ENCODE measurements at places on chromosomes 2 and 18.

DNA sequence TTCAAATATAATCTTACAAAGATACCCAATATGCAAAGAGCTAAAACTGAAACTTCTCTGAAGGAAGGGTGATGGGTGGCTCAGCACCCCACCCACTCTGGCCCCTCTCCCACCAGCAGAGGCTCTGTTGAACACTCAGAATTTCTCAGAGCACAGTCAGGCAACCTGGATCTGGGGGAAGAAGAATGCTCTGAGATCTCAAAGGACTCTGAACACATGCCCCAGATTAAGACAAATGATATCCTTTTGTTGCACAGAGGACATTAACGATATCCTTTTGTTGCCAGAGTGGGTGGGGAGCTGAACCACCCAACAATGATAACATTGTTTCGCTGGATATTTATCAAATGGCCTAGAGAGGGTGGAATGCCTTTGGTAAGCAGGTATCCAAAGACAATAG, 104.8 kb downstream of the LBH start:
- no peak for DNase-seq

DNA sequence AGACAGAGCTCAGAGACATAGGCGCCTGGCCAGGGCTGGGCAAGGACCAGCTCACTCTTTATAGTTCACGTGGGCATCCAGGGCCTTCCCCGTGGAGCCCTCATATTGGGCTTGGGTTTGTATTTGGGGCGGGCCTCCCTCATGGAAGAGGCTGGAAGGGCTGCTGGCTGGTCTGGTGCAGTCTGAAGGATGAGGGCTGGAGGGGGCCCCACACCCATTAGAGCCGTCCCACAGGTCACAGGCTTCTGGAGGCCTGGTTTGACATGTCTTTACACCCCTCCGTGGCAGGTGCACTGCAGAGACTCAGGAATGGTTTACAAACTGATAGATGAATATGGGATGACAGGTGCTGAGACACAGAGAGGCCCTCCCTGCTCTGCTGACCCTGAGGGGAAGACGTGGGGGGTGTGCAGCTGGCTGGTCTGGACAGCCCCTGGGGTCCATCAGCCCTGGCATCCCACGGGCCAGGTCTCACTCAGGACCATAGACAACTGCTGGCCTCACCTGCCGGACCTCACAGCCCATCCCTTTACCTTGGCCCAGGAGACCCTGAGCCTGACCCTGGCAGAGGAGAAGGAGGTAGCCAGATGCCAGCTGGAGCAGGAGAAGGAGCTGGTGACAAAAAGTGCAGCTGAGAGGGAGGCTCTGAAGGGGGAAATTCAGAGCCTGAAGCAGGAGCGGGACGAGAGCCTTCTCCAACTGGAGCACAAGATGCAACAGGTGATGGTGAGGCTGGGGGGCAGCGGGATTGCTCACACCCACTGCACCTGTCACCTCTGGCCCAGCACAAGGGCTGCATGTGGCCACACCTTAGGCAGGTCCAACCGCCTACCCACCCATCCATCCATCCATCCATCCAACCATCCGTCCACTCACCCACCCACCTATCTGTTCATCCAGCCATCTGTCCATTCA, 43.9 kb downstream of the CROCC2 start:
- peak; percentile 2 for DNase-seq

GRCh38 chr2:228771774-228772173, 499.3 kb downstream of the PID1 start:
- no peak for DNase-seq

DNA sequence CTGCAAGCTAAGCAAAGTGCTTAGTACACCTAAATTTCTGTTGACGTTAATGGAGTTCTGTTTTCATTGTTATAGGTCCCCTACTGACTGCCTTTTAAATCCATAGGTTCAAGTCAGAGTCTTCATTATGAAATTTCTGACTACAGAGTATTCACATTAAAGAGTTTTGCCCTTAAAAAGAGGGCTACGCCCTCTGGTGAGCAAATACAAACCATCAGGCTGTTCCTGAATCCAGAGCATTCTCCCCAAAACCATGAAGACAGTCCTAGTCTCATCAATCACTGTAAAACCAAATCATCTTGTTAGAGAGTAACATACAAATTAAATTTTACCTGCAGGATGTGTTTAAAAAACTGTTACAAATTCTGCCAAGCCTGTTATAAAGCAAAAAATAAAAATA, 1091.7 kb downstream of the TDRD15 start:
- no peak for DNase-seq

- DNase-seq, result no peak
Observed at GRCh38 chr2:230224458-230224857, 1.1 kb upstream of the SP140 start.

- no peak for DNase-seq
Observed at GRCh38 chr2:4085186-4085585, 381.8 kb downstream of the DCDC2C start.

GRCh38 chr2:86226636-86227520, 27.6 kb downstream of the MRPL35 start:
- no peak for DNase-seq

DNA sequence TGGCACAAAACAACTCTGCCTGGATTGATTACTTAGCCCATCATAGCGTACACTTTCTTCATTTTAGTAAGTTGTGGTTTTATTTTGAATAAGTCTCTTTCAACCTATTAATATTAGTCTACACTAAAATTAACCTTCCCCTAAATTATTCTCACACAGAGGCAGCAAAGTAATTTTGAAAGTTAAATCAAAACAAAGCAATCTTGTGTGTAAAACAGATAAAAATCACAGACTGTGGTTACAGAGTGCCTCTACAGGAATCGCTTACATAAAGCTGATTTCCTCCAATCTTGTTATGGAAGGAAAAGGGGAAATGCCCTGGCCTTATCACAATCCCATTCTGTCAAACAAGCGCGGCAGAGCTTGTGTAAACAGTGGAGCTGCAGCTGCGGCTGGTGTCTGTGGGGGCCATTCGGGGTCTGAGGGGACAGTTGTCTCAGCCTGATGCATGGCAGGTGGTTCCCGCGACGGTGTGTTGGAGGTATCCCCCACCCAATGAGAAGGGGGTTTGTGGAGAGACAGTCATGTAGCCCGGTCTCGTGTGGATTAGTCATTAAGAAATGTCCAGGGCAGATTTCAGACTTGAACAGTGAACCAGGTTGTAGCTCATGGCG, 42.1 kb downstream of the BCL2L11 start:
- no peak for DNase-seq

DNA sequence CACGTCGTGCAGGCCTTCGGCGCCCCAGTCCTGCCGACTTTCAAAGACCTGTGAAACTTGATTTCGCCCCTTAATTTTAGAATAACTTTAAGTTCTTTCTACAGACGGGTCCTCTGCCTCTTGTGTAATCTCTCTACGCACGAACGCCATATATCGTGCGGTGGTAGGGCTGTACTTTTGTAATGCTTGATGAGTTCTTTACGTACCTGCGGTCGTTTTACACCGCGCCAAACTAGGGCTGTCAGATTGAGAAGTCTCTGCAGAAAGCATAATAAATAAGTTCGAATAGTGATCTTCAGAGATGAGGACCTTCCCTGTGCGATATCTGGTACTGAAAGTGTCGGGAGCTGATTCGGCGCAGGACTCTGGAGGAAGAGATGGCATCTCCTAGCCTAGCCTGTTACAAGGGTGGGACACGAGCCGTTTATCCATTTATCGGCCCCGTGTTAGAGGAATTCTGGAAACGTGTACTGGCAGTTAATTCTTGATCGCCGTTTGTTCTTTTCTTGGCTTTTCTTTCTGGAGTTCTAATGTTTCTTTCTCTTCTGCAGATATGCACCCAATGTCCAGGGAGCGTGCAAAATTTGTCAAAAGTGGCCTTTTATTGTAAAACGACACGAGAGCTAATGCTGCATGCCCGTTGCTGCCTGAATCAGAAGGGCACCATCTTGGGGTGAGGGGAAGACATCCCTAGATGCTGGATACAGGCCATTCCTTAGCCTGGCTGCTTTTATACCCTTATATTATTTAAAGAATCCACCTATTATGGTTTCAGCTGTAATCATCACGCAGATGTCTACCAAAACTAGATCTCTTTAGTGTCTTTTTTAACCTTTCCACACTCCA, 781 bp upstream of the SLC5A6 start:
- DNase-seq, result peak; percentile 13

DNA sequence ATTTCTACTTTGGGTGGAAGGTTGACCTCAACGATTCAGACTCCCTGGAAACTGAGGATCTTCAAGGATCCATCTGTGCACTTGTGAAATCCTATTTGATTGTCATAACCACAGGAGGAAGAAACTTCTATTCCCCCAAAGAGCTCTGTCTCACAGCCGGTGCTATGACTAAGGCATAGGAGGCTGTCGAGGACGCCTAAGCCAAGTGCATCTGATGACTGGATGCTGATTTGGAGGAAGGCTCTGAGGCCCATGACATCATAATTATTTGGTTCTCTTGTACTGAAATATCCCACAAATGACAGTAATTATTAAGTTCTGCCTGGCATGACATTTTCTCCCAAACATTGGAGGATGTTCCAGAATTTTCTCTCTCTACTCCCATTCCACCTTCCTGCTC, 13.8 kb upstream of the KCNF1 start:
- DNase-seq, result no peak

- DNase-seq, result no peak
Observed at GRCh38 chr18:7174344-7175095, 56.4 kb upstream of the LRRC30 start.

- peak; percentile 32 for DNase-seq
Observed at GRCh38 chr2:48733067-48733503, 22.4 kb downstream of the LHCGR start.

DNA sequence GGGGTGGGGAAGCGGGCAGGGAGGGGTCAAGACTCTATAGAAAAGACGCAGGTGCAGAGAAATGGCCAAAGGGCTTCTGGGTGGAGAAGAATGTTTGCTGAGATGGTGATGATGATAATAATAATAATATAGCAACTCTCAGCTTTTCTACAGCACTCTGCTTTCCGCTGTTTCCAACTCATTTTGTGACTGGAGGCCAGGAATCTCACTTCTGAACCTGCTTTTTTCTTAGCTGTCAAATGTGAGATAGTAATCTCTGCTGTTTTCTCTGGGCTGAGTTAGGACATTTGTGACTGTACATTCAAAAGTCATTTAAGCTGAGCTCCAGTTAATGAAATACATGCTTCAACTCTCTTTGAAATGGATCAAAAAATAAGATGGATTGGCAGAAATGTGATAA, 58.4 kb downstream of the TNS1 start:
- no peak for DNase-seq

DNA sequence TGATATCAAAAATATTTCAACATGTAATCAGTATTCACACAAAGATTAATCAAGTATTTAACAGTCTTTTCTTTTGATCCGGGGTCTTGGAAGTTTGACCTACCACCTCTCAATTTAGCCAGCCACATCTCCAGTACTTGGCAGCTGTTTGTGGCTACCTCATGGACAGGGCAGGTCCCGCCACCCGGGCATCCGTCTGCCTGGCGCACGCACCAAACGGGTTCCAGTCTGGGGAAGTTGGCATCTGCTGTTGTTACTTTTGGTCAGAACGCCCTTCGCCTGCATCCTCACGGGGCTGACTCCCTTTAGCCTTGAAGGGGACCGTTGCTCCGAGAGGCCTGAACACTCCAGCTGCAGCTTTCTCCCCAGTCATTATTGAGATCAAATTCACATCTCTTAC, 81.7 kb downstream of the NEDD4L start:
- no peak for DNase-seq

- DNase-seq, result no peak
Observed at GRCh38 chr2:38793511-38793910, 15.5 kb downstream of the GEMIN6 start.

Measured in HAP-1 (cell line).